ENCODE measurements at places on chromosomes 12 and 14.

- no peak for DNase-seq
These were observed 9.4 kb downstream of the CCND2 start for GRCh38 chr12:4282892-4283511.

DNA sequence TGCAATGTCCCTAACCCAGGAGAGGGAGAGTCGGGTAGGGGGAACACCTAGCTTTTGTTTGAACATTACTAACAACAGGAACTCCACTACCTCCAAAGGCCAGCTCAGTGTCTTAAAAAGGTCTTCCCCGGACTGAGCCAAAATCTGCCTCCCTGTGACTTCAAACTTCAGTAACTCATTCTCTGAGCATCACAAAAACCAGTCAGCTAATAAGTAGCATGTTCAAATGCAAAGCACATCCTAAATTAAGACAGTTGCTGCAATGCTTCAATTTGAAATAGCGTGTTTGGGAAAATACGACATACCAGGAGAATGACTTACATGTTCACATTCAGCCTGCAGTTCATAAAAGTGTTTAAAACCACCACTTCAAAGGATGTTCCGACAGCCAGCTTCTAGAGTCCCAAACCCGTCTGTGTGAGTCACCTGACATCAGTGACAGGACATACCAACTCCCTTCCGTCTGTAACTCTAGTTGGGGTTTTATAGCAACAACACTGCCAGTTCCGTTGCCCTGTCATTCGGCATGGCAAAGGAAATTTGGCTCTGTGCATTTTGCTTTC is 13.0 kb downstream of the ZFP36L1 start:
- DNase-seq = no peak

DNA sequence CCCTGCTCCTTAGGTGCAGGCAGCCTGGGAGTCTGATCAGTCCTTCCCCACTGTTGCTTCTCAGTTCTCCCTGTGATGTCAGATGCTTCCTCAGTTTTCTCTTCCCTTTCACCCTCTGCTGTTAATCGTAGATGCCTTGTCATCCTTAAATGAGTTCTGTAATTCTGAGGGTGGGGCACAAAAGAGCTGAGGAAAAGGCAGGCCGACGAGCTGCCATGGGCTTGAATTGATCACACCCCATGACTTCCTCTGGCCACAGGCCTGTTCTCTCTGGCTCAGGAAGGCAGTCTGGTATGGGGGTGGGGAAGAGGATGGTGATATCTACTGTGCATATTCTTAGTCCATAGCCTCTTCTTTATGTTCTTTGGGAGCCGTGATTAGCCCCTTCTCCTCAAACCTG is 5.2 kb upstream of the AP1G2 start:
- no peak for DNase-seq

- no peak for DNase-seq
These were observed 12.3 kb upstream of the SLC35E3 start for GRCh38 chr12:68733661-68734071.

- no peak for DNase-seq
These were observed 400.5 kb upstream of the CCDC196 start for GRCh38 chr14:66085665-66086064.

GRCh38 chr14:76977793-76978720 is 50.5 kb downstream of the IRF2BPL start:
- DNase-seq = peak; percentile 83

- DNase-seq = no peak
These were observed 68.7 kb downstream of the NIN start for GRCh38 chr14:50762001-50762930.

- DNase-seq = no peak
These were observed 444.8 kb upstream of the RGS6 start for GRCh38 chr14:71487449-71487848.

DNA sequence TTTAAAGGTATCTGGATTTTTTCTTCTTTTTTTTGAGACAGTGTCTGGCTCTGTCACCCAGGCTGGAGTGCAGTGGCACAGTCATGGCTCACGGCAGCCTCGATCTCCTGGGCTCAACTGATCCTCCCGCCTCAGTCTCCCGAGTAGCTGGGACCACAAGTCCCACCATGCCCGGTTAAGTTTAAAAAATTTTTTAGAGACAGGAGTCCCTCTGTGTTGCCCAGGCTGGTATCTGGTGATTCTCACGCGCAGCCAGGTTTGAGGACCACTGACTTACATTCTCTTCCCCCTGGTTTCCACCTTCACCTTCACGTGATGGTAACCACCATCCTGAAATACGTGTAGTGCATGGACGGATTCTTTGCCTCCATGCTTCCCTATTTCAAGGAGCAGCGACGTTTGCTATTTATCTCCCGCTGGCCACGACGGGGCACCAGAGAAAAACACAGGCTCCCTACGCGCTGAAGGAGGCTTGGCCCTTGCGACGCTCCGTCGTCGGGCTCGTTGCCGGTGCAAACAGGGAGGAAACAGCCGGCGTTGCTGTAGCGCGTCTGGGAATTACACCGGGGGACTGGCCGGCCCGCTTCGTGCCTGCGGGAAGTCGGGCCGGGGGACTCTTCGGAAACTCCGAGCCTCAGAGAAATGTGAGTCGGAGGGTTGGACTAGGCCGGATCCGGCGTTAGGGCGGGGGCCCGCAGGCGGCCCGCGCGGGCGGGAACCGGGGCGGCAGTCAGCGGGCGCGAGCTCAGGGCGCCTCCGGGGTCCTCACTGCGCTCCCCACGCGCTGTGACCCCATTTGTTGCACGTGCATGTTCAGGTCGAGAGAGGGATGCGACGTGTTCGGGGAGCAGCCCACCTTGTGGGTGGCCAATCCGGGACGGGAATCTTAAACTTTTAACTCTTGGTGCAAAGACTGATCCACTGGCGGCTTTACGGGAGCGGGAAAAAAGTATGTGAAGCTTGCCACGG is at the start of gene TCHP:
TCHP (plus strand) TSS at position 492 of the 969 bp plus-strand sequence. CDS start 2,753 bp downstream, outside the sequence.
- peak; percentile 44 for DNase-seq

- DNase-seq = no peak
These were observed 18.9 kb downstream of the MNAT1 start for GRCh38 chr14:60753264-60754119.

DNA sequence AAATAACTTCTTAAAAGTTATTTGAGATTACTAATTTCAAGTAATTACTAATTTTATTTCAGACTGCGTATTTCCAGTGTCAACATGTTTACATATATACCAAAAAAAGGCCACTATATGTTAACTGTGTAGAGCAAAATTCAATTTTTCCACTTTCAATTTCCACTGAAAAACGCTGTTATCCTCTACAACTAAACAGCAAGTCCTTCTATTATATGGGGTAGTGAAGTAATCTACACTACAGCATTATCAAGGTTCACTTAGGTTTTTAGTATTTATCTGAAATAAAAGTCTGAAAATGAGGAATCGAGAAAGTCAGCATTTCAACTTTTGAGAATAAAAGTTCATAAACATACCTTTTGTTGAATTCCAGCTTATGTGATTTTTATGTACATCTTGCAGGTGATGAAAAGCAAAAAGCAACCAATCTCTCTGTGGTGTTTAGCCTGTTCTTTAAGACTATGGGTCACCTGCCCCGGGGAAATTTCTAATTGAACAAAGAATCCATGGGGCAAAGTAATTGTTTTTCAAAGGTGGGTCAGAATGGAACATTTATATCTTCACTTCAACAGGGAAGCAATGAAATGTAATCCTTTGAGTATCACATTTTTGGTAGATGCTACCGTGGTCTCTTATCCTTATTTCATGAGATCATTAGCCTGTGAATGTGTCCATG is 3.3 kb downstream of the BTG1 start:
- DNase-seq = no peak

DNA sequence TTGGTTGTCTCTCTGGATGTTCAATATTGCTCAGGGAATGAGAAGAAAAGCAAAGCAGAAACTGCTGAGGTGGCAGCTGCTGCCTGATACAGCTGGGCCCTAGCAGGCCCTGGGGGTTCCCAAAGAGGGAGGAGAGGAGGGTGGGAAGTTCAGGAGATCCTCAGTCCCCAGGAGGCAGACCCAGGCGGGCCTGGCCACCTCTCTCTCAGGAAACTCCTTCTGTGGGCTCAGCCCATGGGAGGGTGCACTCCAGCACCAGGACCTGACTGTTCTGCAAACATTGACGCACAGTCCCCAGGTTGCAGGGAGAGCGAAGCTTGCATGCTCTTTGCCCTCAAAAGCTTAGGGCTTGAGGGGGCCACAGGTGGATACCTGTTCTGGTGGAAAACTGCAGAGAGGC is 29.6 kb downstream of the IRF2BPL start:
- no peak for DNase-seq

DNA sequence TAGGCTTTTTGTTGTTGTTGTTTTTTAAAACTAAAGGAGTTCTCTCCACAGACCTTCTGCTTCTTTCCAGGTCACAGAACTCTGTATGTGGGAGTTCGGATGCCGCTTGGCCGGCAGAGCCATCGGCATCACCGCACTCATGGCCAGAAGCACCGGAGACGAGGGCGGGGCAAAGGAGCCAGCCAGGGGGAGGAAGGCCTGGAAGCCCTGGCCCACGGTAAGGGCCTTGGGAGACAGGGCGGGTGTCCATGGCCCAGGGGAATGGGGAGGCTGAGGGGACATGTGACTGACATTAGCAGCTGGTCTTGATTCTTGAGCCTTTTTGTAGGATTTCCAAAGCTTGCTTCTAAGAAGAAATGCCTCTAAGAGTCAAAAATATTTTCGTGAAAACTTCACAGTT is 26.2 kb downstream of the SLC4A8 start:
- DNase-seq = no peak

GRCh38 chr12:94139816-94140215 is 8.6 kb upstream of the PLXNC1 start:
- DNase-seq = no peak

DNA sequence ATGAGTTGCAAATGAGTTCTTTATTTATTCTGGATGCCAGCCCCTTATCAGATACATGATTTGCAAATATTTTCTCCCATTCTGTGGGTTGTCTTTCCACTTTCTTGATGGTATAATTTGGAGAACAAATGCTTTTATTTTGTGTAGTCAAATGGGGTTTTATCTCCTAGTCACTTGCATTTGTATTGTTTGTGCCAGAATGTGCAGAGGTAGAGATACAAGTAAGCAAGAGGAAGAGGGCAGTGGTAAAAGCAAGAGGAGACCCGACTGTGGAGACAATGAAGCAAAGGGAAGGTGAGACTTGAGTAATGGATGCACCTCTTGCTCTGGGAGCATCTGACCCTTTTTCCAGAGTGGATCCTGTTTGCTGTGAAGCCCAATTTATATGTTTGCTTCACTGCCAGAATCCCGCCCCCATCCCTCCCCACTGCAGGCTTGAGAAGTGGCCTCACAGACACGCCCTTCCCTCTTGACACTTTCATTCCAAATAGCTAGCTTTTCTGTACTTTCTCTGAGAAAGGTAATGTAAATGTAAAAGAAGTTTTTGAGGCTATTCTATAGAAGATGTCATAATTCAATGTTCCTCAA is 786 bp upstream of the PFKM start:
- DNase-seq = no peak

DNA sequence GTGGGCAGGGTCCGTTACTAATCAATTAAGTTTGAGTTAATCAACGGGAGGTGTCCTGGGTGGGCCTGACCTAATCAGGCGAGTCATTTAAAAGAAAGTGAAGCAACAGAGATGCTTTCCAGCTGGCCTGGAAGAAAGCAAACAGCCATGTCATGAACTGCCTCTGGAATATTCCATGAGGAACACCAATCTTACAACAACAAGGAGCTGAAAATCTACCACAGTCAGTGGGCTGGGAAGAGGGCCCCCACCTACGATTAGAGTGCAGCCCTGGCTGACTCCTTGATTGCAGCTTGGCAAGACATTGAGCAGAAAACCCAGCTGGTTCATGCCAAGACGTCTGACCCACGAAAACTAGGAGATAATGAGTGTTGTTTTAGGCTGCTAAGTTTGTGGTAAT is 56.2 kb downstream of the SSPN start:
- no peak for DNase-seq

DNA sequence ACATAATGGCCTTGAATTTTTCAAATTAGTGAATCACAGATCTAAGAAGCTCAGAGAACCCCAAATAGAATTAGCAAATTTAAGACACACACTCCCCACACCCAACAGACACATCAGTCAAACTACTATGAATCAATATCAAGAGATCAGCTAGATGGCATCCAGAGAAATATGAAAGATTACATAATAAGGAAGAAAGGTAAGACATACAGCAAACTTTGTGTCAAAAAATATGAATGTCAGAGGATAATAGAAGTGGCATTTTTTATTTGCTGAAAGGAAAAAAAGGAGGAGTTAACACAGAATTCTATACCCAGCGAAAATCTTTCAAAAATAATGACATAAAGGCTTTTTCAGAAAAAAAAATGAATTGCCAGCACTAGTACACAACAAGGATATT is 110.5 kb upstream of the COCH start:
- DNase-seq = no peak

DNA sequence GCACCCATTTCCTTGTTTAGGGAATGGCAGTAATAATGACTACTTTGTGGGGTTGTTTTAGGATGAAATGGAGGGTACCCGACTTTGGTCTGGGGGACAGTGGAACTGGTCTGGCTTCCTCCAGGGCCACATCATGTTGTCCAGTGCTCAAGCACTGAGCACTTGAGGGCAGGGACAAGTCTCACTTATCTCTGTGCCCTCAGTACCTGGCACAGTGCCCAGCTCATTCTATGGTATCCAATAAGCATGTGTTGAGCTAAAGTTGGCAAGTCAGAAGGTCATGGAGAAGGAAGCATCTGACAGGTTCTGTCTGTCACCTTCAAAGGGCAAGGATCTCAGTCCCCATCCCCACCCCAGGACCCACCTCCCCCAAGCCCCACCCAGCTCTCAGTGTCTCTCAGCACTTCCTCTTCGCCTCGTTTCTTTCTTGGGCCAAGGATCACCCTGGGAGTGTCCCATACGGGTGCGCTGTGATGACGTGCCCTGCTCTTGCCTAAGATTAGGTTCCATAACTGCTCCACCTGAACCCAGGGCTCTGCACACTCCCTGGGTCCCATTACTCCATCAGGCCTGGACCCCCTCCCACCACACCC is 24.3 kb upstream of the TMEM106C start:
- no peak for DNase-seq

- no peak for DNase-seq
These were observed 222.5 kb upstream of the RTL1 start for GRCh38 chr14:101125719-101126651.

DNA sequence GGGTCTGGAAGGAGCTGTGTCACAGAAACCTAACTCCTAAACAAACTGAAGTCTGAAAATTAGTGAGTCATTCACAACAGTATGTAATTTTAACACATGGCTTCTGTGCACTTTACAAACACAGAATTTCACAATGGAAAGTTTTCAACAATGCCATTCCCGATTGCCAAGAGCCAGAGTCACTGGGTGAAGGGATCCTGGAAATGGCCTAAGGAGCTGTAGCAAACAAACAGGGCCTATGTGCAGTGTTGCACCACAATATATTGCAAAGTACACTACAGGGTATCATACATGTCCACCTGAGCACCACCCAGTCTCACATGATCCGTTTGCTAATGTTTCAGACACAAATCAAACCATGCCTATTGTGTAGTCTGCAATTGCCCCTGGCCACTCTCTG is 184.7 kb upstream of the OTX2 start:
- DNase-seq = no peak

GRCh38 chr14:27386391-27386790 is 788.6 kb upstream of the NOVA1 start:
- DNase-seq = no peak

GRCh38 chr12:4244868-4245267 is 28.7 kb upstream of the CCND2 start:
- no peak for DNase-seq
